IPS DF 6.9 (cell line): ENCODE measurements at places on chromosomes 3 and 15.

GRCh38 chr3:188183452-188183851 is 29.5 kb downstream of the LPP start:
- H3K27me3 ChIP-seq = no peaks in the 10 kb centered on the region
- H3K36me3 ChIP-seq = no peaks in the 10 kb centered on the region
- H3K27ac ChIP-seq = no peak overlapping the region
- peaks cover 7% of the 10 kb centered on the region for H3K4me1 ChIP-seq

- no peaks in the 10 kb centered on the region; the same call in 1 of the 2 replicates for H3K4me1 ChIP-seq
- no peaks in the 10 kb centered on the region for H3K36me3 ChIP-seq
- H3K27me3 ChIP-seq = no peaks in the 10 kb centered on the region
These were observed 65.9 kb upstream of the TNIK start for GRCh38 chr3:171526146-171526545.

GRCh38 chr3:33006571-33007286 is 55.3 kb downstream of the CCR4 start:
- peaks cover 2% of the 10 kb centered on the region; the same call in 1 of the 2 replicates for H3K4me1 ChIP-seq
- H3K27ac ChIP-seq = no peak overlapping the region
- no peaks in the 10 kb centered on the region for H3K27me3 ChIP-seq
- no peaks in the 10 kb centered on the region for H3K36me3 ChIP-seq
- no peak for DNase-seq

DNA sequence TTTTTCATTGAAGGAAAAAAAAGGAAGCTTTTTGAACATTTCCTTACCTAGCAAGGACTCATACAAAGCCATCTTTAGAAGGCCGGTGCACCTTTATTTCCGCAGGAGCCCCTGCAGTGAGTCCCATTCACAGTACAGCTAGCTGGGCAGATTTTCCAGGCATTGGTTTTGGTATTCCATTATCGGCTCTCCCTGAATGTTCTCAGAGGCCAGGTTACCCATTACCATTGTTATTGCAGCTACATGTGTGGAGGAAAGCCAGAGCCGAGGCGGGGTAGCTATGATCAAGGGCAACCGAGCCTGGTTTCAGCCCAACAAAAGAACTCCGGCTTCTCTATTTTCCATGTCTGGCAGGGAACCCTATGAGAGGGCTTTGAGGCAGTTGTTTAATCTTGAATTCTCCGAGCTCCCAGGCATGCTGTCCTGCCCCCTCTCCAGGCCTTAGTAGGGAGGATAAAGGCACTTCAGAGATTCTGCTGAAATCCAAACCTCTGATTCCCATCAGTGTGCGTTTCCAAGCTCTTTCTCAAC is 100.3 kb downstream of the LRRK1 start:
- no peaks in the 10 kb centered on the region for H3K4me1 ChIP-seq
- H3K27me3 ChIP-seq = no peaks in the 10 kb centered on the region
- no peak overlapping the region for H3K27ac ChIP-seq
- H3K4me3 ChIP-seq = no peak overlapping the region
- no peaks in the 10 kb centered on the region for H3K36me3 ChIP-seq

GRCh38 chr3:38088126-38089078 is 48.5 kb downstream of the ACAA1 start:
- H3K27me3 ChIP-seq = no peaks in the 10 kb centered on the region
- H3K27ac ChIP-seq = no peak overlapping the region
- H3K4me1 ChIP-seq = no peaks in the 10 kb centered on the region
- H3K36me3 ChIP-seq = no peaks in the 10 kb centered on the region
- H3K4me3 ChIP-seq = no peak overlapping the region
- DNase-seq = no peak

- H3K4me3 ChIP-seq = no peak overlapping the region
- H3K27ac ChIP-seq = no peak overlapping the region
- DNase-seq = no peak
- H3K4me1 ChIP-seq = peaks cover 3% of the 10 kb centered on the region
- H3K36me3 ChIP-seq = no peaks in the 10 kb centered on the region
These were observed 462.0 kb downstream of the PDCD6IP start for GRCh38 chr3:34260271-34261000.
